Vagina (tissue), 2 donors: ENCODE measurements at places on chromosomes 16 and 17. TPM values are rescaled to one million over a fixed set of nuclear protein-coding genes. Genes with fewer than 3 reads are reported as not detected.

DNA sequence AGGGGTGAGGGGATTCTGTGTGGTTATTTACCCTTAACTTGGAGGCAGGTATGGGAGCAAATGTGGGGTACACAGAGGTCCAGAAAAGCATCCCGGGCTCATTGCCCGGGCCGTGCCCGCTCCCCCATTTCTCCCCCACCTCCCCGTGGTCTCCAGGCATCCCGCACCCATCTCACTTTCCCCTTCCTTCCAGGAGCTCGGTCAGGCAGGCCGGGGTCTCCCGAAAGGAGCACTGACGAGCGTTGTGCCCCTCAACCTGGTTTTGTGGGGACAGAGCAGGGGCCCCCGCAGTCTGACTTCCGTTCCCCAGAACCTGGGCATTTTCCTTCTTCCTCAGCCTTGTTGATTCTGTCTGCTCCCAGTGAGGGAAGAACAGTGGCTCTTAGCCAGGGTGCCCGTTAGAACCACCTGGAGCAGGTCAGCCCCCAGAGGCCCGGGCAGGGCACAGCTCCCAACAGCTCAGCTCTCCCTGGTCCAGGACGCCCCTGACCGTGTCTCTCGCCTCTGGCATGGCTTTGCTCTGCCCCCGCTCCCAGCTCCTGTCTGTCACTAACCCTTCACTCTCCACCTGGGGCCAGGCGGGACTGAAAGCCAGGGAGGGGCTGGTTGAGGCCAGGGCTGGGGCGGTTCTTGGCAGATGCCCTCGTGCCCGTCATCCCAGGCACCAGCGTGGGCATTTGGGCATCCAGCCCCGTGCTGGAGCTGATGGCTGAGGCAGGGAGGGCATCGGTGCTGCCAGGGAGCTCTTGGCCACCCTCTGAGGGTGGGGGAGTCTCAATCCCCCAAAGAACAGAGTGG is 12.5 kb upstream of the NUDT16L1 start:
- H3K36me3 ChIP-seq, result peaks cover 37% of the 10 kb centered on the region
- H3K27me3 ChIP-seq, result no peaks in the 10 kb centered on the region
- DNase-seq, result no peak
- peaks cover 26% of the 10 kb centered on the region for H3K4me1 ChIP-seq

CX3CL1 gene
- 24.8 TPM for total RNA-seq

- no peaks in the 10 kb centered on the region for H3K36me3 ChIP-seq
- DNase-seq, result no peak
- H3K4me3 ChIP-seq, result no peak overlapping the region
- no peak overlapping the region for H3K27ac ChIP-seq
- H3K4me1 ChIP-seq, result no peaks in the 10 kb centered on the region
Observed at GRCh38 chr17:72189768-72190593, 69.2 kb downstream of the SOX9 start.

RUSF1 gene
- 64.6 TPM for total RNA-seq

ZG16 gene
- not detected for total RNA-seq

DNA sequence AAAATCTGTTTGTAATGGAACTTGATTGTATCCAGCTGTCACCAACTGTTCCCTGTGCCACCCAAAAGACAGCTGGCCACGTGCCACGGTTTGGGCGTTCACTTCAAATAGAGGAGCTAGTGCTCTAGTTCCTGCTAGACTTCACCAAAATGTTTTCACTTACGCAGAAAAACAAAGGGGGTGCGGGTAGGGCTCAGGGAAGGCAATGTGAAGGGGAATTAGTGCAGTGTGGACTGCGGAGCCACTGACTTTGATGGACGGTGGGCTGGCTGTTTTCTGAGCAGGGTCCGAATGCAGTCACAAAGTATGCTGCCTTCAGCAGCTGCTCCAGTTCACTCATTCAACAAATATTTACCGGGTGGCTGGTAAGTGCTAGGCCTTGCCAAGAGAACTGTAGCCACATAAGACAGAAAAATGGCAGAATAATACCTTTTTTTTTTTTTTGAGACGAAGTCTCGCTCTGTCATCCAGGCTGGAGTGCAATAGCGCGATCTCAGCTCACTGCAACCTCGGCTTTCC is 7.6 kb upstream of the CYTH1 start:
- H3K36me3 ChIP-seq, result peaks cover 13% of the 10 kb centered on the region
- DNase-seq, result no peak
- H3K27me3 ChIP-seq, result no peaks in the 10 kb centered on the region
- peak overlapping the region; percentile 59 for H3K27ac ChIP-seq

DNA sequence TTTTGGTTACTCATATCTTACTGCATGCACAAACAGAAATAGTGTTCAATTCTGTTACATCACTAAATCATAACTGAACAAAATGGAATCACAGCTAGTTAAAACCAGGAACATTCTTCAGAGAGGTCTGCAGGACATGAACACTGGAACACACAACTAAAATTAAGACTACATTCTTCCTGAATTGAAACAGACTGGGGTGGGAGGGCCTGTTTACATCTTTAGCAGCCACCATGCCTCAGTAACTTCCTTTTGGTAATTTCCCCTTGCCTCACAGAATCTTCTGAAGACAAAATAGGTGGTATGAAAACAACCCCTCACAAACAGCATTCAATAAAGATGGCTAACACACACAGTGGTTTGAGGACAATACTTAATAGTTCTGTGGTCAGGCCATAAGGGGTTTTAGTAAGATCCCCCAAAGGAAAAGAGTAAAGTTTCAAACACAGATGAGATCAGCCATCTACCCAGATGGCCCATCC is 6.5 kb downstream of the MARF1 start:
- DNase-seq, result no peak
- H3K27ac ChIP-seq, result no peak overlapping the region
- no peak overlapping the region for H3K4me3 ChIP-seq
- no peaks in the 10 kb centered on the region for H3K36me3 ChIP-seq
- no peaks in the 10 kb centered on the region for H3K27me3 ChIP-seq

GRCh38 chr16:27251541-27252205 is 16.9 kb downstream of the NSMCE1 start:
- H3K27ac ChIP-seq, result no peak overlapping the region
- DNase-seq, result peak; percentile 64
- peaks cover 12% of the 10 kb centered on the region for H3K36me3 ChIP-seq
- peaks cover 25% of the 10 kb centered on the region for H3K4me1 ChIP-seq

DNA sequence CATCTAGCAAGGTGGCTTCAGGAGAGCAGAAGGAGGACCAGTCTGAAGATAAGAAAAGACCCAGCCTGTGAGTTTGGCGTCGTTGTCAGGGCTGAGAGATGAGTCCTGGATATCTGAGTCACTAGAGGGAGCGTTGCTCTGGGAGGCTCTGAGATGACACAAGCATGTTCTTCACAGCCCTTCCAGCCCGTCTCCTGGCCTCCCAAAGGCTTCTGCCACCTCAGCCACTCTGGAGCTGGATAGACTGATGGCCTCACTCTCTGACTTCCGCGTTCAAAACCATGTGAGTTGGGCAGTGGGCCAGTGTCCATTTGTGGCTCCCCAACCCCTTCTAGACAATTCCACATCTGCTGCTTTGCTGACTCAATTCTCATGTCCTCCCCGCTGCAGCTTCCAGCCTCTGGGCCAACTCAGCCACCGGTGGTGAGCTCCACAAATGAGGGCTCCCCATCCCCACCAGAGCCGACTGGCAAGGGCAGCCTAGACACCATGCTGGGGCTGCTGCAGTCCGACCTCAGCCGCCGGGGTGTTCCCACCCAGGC is 2.3 kb downstream of the TGFB1I1 start:
- no peak overlapping the region for H3K27ac ChIP-seq
- no peak for DNase-seq

SSTR5 gene
- total RNA-seq, result 0.98 TPM

DNA sequence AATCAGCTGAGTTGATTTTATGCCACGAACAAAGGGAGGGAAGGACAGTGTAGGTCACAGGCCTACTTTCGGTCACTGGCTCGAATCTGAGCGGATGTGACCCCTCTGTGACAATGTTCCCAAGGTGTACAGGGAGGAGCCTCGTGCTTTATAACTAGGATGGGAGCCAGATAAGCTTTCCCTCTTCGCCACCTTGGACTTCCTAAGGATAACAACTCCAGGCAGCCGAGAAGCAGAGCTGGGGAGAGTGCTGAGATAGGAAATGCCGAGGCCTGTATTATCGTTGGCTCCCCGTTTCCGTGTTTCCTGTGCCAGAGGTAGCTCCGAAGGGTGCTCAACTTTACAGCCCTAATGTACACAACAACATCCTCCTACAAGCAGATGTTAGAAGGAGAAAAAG is 217.8 kb upstream of the IRX3 start:
- peak overlapping the region; percentile 44 for H3K27ac ChIP-seq
- H3K4me3 ChIP-seq, result no peak overlapping the region
- DNase-seq, result no peak
- H3K4me1 ChIP-seq, result peaks cover 7% of the 10 kb centered on the region
- no peaks in the 10 kb centered on the region for H3K36me3 ChIP-seq

DNA sequence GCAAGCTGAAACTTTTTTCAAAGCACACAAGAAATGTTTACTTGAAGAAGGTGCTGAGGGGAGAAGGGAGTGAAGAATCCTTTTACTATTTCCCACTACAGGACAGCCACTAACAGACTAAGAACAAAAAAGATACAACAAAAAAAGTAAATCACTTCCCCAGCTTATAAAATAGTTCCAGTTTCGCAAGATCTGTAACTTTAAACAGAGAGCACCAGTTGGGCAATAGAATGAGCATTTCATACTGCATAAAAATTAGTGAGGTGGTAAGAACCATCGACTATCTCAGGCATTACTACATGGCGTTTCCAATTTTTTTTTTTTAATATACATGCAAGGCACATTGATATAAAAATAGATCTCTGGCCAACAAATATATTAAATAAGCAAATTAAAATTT is 11.1 kb downstream of the CRYBA1 start:
- H3K27me3 ChIP-seq, result no peaks in the 10 kb centered on the region
- H3K4me3 ChIP-seq, result no peak overlapping the region
- H3K36me3 ChIP-seq, result no peaks in the 10 kb centered on the region
- no peak for DNase-seq
- H3K4me1 ChIP-seq, result peaks cover 40% of the 10 kb centered on the region

DNA sequence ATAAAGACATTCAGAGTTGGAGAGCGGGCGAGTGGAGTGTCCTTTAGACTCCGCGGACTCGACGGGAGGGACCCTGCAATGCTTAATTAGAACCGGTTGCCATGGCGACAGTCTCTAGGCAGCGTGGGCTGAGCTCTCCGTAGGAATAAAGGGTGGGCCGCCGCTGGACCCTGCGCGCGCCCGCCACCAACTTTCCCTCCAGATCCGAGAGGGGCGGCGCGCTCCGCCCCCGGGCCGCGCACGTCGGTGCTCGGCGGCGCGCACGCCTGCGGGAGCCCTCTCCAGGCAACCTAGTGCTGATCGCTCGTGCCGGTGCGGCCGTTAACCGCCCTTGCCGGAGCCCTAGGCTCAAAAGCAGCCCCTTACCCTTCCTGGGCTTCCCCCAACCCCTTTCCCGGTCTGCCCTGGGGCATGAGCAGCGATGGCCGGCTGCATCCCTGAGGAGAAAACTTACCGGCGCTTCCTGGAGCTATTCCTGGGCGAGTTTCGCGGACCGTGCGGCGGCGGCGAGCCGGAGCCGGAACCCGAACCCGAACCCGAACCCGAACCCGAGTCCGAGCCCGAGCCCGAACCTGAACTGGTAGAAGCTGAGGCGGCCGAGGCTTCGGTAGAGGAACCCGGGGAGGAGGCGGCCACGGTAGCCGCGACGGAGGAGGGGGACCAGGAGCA is at the start of gene PPM1E:
PPM1E (plus strand) TSS at position 278 of the 669 bp plus-strand sequence.
- peak within 1 kb of the TSS; percentile 63 for H3K4me3 ChIP-seq
- H3K36me3 ChIP-seq, result no peaks in the 10 kb centered on the region
- peaks cover 22% of the 10 kb centered on the region for H3K4me1 ChIP-seq
- no peak within 1 kb of the TSS for H3K27ac ChIP-seq
- no peak for DNase-seq

SLFN5 gene
- 27.7 TPM for total RNA-seq

C17orf50 gene
- not detected for total RNA-seq

GRCh38 chr16:19822533-19822932 is 62.1 kb downstream of the GPRC5B start:
- H3K4me3 ChIP-seq, result no peak overlapping the region
- H3K27ac ChIP-seq, result no peak overlapping the region
- DNase-seq, result no peak
- H3K4me1 ChIP-seq, result no peaks in the 10 kb centered on the region
- no peaks in the 10 kb centered on the region for H3K27me3 ChIP-seq

PIRT gene
- total RNA-seq, result 6.4 TPM

- no peak overlapping the region for H3K4me3 ChIP-seq
- H3K27ac ChIP-seq, result no peak overlapping the region
- DNase-seq, result no peak
- H3K36me3 ChIP-seq, result no peaks in the 10 kb centered on the region
- no peaks in the 10 kb centered on the region for H3K4me1 ChIP-seq
Observed at GRCh38 chr17:70217571-70217970, 48.2 kb downstream of the KCNJ2 start.

DNA sequence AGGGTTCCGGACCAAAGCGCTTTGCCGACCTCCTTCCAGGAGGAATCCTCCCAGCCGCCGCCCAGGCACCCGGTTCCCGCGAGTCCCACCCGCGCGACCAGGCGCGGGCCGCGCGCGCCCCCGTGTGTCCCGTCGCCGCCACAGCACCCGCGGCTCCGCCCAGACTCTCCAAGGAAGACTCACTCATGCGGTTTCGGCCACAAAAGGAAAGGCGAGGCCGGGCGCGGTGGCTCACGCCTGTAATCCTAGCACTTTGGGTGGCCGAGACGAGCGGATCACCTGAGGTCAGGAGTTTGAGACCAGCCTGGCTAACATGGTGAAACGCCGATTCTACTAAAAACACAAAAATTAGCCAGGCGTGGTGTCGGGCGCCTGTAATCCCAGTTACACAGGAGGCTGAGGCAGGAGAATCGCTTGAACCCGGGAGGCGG is 3.5 kb upstream of the PKMYT1 start:
- no peaks in the 10 kb centered on the region for H3K36me3 ChIP-seq
- H3K27me3 ChIP-seq, result no peaks in the 10 kb centered on the region
- H3K4me3 ChIP-seq, result peak overlapping the region; percentile 11
- H3K27ac ChIP-seq, result no peak overlapping the region
- no peak for DNase-seq

G6PC1 gene
- not detected for total RNA-seq

DNA sequence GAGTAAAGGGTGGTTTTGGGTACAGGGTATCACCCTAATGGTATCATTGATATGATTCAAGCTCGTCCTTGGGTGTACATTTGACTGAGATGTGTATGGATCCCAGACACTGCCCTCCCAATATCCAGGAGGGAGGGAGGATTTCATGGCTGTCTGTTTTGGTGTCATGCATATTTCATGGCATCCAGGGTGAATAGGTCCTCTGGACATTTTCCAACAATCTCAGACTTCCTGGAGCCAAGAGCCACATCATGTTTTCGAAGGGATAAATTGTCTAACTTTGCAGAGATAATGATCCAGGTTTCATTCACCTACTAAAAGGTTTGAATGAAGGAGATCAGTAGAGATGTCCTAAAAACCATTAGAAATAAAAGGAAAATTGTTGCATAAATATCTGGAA is 431.9 kb downstream of the SHISA9 start:
- H3K4me1 ChIP-seq, result no peaks in the 10 kb centered on the region
- H3K36me3 ChIP-seq, result no peaks in the 10 kb centered on the region
- DNase-seq, result no peak
